ENCODE measurements at places on chromosomes 1 and 21.

GRCh38 chr1:48761411-48761810 lies 15.3 kb downstream of the BEND5 start:
- no peak for DNase-seq

DNA sequence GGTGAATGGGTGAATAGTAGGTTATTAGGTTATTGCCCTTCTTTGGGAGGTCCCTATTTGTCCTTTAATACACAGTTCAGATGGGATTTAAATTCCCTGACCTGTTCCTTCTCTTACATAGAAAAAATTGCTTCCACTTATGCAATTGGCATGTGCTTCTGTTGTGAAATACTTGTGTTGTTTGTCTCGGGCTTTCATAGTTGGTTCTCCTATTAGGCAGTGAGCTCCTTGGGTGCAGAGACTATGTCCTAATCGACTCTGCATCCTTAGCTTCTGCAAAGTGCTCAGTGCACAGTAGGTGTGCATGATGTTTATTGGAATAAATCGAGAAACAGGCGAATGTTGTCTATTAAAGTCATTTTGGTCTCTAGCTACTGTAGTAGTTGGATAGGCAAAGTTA lies 1.3 kb upstream of the PDE4B start:
- no peak for DNase-seq

DNA sequence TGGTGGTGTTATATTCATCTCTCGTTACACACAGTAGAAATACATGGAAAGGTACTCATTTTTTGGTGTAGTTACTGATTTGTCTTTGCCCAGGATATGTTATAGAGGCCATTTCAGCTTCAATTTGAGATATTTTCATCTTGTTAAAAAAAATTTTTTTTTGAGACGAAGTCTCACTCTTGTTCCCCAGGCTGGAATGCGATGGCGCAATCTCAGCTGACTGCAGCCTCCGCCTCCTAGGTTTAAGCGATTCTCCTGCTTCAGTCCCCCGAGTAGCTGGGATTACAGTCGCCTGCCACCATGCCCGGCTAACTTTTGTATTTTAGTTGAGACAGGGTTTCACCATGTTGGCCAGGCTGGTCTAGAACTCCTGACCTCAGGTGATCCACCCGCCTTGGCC lies 19.0 kb downstream of the MORC3 start:
- no peak for DNase-seq

- no peak for DNase-seq
These were observed 117.1 kb upstream of the PTGFR start for GRCh38 chr1:78373676-78374075.

DNA sequence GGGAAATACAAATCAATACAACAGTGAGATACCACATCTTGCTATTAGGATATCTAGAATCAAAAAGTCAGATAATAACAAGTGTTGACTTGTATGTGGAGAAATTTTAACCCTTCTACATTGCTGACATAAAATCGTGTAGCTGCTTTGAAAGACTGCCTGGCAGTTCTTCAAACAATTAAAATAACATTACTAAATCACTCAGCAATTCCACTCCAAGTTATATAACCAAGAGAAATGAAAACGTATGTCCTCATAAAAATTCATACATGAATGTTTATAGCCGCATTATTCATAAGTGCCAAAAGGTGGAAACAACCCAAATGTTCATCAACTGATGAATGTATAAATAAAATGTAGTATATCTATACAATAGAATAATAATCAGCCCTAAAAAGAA lies 164.6 kb downstream of the RASAL2 start:
- no peak for DNase-seq

GRCh38 chr21:41766883-41767605 lies at the start of gene RIPK4:
RIPK4 (minus strand) TSS chr21:41767052; CDS start chr21:41767041, 11 bp downstream.
- DNase-seq: peak; percentile 90

DNA sequence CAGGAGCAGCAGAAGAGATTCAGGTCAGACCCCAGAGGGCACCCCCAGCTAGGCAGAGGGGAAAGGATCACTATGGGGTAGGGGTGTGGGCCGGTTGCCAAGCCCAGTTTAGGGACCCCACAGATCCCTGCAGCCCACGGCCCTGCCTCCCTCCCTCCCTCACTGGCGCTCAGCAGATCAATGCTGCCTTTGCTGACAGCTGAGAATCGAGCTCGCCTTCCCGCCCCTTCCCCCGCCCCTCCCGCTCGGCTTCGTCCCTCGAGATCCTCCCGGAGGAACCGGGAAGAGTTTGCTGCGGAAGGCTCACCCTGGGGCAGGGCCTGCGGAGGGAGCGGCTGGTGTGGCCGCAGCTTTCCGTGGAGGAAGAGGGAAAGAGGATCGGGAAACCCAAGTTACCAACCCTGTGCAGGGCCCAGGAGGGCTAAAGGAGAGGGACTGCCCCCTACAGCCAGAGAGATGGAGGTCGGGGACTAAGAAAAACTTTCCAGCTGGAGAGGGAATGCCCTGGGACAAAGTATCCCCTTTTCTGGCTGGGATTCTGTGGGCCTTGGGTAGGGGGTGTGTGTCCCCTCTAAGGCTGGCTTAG lies 1.1 kb upstream of the KCNQ4 start:
- peak; percentile 56 for DNase-seq

- DNase-seq: no peak
These were observed 77.5 kb downstream of the BRINP2 start for GRCh38 chr1:177248258-177248657.

GRCh38 chr1:175317779-175318178 lies 125.2 kb upstream of the KIAA0040 start:
- DNase-seq: no peak

GRCh38 chr21:19340954-19341353 lies 937.4 kb upstream of the TMPRSS15 start:
- DNase-seq: no peak

DNA sequence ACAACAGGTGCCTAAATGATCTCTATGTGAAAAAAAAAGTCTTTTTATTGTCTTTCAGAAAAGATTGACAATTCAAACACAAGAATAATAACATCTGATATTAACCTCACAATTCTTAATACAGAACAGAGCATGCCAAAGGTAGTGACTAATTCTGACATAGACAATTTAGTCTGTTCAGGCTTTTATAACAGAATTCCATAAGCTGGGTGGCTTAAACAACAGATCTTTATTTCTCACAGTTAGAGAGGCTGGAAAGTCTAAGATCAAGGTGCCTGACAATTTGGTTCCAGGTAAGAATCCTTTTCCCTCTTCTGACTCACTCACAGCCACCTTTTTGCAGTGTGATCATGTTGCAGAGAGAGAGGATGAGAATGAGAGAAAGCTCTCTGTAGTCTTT lies 27.0 kb downstream of the DPYD start:
- no peak for DNase-seq

DNA sequence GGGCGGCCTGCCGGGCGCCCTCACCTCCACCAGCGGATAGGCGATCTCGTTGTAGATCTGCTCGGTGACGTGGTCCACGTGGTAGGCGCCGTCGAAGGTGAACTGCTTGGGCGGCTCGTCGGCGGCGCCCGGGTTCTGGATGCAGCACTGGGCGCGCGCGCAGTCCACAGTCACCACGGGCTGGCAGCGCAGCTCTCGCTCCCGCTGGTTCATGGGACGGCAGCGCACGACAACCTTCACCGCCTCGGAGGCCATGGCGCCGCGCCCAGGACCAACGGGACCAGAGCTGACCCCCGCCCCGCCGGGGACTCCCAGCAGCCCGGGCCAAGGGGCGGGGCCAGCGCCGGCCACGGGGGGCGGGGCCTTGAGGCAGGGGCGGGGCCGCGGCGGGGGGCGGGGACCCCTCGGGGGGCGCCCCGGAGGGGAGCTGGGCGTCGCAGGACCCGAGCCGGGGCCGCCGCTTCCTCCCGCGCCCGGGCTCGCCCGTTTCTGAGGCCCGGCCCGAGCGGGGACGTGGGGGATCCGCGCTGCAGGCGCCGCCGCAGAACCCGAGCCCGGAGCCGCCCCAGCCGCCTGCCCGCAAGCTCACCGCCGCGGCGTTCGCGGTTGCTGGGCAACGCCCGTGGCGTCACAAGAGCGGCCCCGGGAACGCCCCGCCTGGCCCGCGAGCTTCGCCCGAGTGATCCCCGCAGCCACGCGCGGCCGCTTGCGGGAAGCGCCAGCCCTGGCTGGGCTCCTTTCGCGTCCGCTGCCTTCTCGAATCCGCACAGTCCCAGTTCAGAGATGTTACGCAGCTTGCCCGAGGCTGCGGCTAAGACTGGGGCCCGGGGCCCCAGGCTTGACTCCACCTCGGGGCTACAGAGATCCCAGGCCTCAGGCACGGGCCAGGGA lies at the start of gene KIF17:
KIF17 (minus strand) TSS at position 556 of the 891 bp plus-strand sequence; CDS start at position 255, 301 bp downstream.
- DNase-seq: peak; percentile 78

GRCh38 chr1:180392427-180393145 lies 109.8 kb downstream of the ACBD6 start:
- DNase-seq: no peak

DNA sequence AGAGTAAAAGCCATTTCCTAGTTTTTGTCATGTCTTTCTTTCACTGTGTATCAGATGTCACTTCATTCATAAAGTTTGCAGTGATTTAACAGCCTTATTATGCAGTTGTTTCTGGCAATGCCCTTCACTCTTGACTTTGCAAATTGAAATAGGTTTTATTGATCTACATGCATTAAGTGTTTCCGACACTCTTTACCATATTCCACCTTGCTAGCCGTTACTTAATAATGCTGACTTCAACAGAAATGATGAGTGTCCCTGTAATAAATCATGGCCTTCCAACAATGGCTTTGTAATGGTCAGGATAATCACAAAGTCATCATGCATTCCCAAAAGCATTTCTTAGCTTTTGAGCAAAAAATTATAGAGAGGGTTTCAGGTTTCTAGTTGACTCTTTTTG lies 236.8 kb upstream of the FMN2 start:
- no peak for DNase-seq

DNA sequence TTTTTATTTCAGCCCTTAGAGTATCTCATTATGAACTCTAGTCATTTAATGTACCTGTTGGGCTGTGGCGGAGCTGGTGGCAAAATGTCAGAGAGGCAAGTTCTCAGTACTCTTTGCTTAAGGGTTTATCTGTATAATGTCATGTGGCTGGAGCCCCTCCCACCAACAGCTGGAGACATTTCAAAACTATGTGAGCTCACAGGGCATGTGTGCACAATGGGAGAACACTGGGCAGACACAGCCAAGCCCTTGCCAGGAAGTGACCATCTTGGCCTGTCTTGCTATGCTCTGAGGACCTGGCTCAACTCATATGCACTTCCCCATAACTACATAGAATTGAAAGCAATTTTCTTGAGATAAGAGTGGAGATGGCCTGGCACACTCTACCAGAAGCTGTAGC lies 296.4 kb downstream of the PTPRU start:
- DNase-seq: no peak

GRCh38 chr1:219331424-219331823 lies 157.7 kb downstream of the LYPLAL1 start:
- no peak for DNase-seq

DNA sequence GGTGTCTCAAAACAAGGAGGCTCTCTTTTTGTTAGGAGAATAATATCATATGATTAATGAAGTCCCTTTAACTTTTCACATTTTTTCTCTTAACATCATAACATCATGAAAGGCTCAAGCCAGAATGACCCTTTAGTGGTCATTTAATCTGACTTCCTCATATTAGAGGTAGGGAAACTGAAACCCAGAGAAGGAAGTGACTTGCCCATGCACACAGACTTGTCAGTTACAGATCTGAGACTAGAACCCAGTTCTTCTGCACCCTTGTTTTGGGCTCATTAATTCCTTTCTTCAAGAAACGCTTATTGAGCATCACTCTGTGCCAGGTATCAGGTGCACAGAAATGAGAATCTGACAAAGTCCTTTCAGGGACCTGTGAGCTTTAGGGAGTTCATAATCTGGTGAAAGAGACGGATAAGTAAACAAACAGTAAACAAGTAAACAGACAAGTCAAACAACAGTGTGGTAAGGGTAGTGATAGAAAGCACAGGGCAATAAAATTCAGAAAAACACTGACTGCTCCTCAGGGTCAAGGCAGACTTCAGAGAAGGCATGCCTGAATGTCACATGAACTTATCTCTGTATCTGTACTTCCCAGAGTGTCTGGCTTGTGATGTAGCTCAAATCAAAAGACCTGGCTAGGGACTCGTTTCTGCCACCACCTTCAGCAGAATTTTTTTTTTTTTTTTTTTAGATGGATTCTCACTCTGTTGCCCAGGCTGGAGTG lies 38.3 kb upstream of the OSBPL9 start:
- DNase-seq: no peak

DNA sequence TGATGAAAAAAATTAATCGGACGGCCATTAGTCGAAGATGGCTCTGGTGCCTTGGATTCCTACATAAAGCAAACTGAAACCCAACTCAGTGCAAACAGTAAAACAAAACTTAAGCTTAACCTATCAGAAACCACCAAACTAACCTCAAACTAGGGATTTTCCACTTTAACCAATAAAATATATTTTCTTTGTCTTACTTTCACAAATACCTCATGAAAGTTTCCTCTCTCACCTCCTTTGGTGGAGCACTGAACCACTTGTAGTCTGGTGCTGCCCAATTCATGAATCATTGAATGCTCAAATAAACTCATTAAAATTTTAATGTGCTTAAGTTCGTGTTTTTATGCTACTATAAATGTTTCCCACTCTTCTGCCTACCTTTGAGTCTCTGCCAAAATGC lies 7.0 kb downstream of the ADORA3 start:
- no peak for DNase-seq

DNA sequence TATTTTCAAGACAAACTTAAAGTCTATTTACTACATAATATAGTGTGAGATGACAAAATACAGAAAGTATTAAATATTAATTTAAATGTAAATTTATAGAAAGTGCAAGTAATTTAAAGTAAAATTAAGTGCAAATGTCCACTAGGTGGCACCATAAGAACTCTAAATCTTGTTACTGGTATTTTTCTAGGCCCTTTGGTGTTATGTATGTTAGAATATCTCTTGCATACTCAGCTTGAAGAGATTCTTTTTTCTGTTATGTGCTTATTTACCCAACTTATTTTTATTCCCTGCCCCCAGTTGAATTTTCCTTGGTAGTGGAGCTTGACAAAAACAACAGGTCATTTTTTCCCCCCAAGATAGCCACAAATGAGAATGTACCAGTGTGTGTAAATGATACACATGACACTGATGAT lies 71.5 kb downstream of the RPS6KC1 start:
- DNase-seq: no peak

DNA sequence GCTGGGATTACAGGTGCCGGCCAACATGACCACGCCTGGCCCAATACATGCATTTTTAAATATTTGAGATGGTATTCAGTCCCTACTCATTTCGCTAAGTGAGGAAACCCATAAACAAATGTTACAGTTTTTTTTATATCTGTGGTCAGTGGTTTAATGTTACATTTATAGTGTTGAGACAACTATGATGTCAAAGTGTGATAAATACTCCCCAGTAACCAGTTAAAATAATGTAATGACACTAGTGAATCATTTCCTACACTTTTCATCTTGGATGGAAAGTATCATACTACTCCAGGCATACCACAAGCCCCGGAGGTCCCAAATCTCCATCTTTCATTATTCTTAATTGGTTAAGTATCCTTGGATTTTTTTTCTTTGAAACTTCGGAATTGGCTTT lies 87.5 kb upstream of the KIF26B start:
- DNase-seq: no peak

DNA sequence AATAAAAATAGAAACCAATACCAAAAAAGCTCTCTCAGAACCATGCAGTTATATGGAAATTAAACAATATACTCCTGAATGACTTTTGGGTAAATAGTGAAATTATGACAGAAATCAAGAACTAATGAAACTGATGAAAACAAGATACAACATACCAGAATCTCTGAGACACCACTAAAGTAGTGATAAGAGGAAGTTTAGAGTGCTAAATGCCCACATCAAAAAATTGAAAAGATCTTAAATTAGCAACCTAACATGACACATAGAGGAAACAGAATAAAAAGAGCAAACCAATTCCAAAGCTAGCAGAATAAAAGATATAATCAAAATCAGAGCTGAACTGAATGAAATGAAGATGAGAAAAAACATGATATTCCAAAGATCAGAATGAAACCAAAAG lies 430.9 kb downstream of the LTN1 start:
- DNase-seq: no peak

GRCh38 chr1:38025664-38026063 lies 13.1 kb downstream of the UTP11 start:
- DNase-seq: no peak

Measured in HuH-7 (cell line).